ENCODE measurements at places on chromosomes 1 and 21.

GRCh38 chr1:18955131-18955440 lies 1.4 kb downstream of the IFFO2 start:
- no peak for DNase-seq

- no peak for DNase-seq
Measured at GRCh38 chr1:223556414-223557129, 108.9 kb downstream of the CAPN8 start.

DNA sequence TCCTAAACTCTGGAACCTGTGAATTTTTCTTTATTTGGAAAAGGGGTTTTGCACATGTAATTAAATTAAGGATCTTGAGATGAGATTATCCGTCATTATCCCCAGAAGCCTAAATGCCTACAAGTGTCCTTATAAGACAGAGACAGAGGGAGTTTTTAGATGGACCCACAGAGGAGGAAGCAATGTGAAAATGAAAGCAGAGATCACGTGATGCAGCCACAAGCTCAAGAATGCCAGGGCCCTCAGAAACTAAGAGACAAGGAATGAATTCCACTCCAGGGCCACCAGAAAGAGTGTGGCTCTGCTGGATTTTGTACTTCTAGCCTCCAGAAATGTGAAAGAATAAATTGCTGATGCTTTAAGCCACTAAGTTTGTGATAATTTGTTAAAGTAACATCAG lies 183.6 kb upstream of the UBE2U start:
- no peak for DNase-seq

DNA sequence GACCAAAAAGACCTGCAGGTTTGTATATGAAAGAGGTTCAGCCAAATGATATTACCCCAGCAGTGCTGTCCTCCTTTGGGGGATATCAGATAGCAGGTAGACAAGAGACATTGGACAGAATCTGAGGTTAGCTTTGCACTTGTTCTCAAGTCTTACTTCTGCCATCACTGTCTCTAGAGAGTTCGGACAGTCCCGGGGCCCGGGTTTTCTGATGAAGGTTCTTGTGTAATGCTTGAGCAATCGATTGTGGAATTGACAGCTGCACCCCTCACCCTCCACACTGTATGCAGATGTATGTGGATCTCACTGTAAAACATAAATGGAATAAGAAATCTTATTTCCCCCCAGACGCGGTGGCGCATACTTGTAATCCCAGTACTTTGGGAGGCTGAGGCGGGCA lies 56.2 kb upstream of the MORC3 start:
- no peak for DNase-seq

GRCh38 chr1:15950763-15951295 lies 25.1 kb downstream of the ZBTB17 start:
- DNase-seq = peak; percentile 84

GRCh38 chr1:64192290-64192689 lies 11.1 kb upstream of the UBE2U start:
- no peak for DNase-seq

GRCh38 chr1:91730801-91731732 lies 154.9 kb downstream of the TGFBR3 start:
- DNase-seq = no peak

DNA sequence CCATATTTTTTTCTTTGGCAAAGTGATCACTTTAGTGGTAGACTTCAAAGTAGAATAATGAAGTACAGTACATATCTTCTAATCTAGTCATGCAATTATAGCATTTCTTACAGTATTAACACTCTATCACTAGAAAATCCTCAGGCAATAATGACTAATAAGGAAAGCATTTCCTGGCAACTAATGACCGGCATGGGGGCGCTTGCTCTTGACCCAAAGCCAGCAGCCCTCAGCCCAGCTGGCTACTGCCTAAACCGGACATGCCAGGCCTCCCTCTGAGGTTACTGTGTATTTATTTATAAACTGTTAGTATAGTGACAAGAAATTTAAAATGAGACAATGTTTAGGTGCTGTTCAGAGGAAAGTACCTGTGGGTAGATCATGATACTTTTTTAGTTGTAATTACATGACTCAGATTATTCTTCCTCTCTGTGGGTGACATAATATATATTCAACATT lies 633.8 kb downstream of the PTPRC start:
- DNase-seq = no peak

- DNase-seq = no peak
Measured at GRCh38 chr1:67960766-67961165, 89.7 kb downstream of the DIRAS3 start.

- no peak for DNase-seq
Measured at GRCh38 chr1:230138561-230139239, 71.7 kb downstream of the GALNT2 start.

All from mesenteric fat pad (tissue), 1 donor.